Activated gamma-delta T cell treated with Interleukin-2 at 50 U/mL for 16 hours (primary cell): ENCODE measurements at places on chromosomes 2 and 18.

- no peak for DNase-seq
Measured at GRCh38 chr2:45567974-45568789, 42.9 kb downstream of the SRBD1 start.

GRCh38 chr2:180291552-180292421 lies 284.7 kb upstream of the CWC22 start:
- DNase-seq = no peak

GRCh38 chr2:86056590-86057331 lies 48.9 kb downstream of the POLR1A start:
- DNase-seq = no peak

DNA sequence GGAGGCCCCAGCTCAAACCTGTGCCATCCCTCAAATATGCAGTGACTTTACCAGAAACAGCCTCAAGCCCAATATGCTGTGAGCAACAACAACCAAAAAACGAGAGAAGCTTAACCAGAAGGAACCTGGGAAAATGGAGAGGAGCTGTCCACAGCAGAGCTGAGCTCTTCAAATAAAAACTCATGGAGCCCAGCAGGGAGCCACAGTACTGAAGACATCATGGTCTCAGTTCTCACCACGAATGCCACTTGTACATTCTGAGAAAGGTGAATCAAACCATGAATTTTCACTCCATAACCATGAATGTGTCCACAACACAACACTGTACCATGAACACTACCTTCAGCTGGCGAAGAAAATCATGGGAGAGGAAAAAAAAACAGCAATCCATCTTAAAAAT lies 50.5 kb downstream of the KLHL14 start:
- DNase-seq = no peak

DNA sequence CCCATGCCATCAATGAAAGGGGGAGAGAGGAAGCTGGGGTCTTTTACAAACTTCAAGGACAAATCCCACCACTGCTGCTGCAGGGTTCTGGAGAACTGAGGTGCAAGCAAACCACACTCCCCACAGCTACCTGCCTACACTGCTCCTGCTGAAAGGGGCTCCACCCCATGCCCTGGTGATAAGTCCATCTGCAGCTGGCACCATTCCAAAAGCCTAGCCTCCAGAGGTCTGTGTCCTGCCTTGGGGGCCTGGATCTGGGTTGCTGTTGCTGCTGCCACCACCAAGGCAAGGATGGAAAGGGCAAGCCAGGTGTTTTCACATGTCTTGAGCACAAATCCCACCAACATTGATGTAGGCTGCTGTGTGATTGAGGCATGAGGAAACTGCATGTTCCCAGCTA lies 97.4 kb upstream of the UBE2E3 start:
- DNase-seq = no peak

GRCh38 chr18:79965119-79965902 lies 868 bp downstream of the HSBP1L1 start:
- DNase-seq = no peak

DNA sequence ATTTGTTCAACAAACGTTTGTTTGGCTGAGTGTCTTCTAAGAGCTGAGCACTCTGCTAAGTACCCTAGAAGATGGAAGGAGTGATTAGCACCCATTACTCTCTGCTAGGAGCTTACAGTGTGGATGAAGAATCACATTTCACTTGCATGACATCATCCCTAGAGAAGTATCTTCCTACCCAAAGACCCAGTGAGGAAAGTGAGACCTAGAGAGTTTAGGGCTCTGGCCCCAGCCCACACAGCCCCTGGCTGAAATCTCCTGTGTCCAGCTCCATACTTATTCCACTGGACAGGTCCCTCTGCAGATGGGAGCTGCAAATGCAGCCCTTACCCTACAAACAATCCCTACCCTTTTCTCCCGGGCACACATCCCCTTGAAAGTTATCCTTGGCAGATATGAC lies 26.8 kb upstream of the EPAS1 start:
- no peak for DNase-seq
